ENCODE measurements at places on chromosomes 1 and 21.

DNA sequence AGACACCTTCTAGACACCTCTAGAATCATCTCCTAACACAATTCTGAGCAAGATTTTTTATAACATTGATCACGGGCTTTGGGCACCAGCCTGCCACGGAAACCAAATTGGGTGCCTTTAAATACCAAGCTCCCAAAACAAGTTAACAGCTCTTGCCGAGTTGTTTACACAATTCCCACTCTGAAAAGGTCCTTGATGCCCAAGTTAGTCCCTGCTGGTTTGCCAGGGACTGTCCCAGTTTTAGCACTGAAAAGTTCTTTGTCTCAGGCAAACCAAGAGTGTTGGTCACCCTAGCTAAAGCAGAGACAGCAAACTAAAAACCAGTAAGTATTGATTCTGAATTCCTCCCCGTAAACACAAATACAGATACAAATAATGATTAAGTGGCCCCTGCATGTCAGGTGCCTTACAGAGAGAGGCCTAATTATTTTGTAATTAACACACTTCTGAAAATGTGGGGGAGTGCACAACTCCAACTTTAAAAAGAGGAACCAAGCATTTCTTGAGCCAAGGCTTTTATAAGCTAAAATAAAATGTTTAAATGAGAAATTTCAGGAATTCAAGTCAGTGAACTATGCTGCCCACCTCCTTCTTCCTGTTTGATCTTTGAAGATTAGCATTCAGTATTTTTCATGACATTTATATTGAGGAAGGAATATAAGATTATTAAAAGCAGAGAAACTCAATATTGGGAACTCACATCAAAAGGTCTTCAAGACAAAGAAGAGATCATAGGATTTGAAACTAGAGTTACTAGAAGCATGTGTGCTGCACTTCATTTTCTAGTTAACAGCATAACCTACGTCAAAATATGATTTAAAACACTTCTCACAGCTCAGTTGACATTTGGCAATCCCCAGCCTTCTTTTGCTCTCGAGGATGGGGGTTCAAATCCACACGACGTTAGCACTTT, 9.0 kb upstream of the UBE2U start:
- DNase-seq, result no peak

- DNase-seq, result no peak
These were observed 4.6 kb upstream of the LHX8 start for GRCh38 chr1:75129660-75129982.

DNA sequence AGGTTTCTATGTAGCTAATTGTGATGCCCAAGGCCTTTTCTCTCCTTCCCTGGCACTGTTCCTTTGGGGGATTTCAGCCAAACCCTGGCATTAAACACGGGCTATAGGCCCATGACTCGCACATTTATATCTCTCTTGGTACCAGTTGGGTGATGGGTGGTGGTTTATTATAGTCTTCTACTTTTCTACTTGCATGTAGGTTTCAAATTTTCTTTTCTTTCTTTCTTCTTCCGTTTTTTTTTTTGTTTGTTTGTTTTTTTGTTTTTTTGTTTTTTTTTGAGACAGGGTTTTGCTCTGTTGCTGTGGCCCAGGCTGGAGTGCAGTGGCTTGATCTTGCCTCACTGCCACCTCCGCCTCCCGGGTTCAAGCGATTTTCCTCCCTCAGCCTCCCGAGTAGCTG, 1.1 kb downstream of the IL10RB start:
- DNase-seq, result peak; percentile 19

DNA sequence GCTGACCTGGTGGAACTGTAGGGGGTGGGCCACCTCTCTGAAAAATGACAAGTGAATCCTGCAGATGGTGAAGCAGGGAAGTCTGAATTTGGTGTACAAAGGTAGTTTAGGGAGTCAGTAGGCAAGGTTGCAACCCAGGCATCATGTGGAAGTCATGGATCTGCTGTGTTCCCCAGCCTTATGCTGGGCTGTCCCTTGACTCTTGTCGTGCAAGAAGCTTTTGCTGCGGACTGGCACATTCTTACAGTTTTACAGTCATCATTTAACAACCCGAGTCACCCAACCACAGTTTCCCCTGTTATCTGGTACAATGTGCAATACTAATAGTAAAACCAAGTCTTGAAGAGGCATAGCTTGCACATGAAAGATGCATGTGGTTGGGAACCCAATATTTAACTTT, 13.2 kb downstream of the RHOU start:
- DNase-seq, result no peak

DNA sequence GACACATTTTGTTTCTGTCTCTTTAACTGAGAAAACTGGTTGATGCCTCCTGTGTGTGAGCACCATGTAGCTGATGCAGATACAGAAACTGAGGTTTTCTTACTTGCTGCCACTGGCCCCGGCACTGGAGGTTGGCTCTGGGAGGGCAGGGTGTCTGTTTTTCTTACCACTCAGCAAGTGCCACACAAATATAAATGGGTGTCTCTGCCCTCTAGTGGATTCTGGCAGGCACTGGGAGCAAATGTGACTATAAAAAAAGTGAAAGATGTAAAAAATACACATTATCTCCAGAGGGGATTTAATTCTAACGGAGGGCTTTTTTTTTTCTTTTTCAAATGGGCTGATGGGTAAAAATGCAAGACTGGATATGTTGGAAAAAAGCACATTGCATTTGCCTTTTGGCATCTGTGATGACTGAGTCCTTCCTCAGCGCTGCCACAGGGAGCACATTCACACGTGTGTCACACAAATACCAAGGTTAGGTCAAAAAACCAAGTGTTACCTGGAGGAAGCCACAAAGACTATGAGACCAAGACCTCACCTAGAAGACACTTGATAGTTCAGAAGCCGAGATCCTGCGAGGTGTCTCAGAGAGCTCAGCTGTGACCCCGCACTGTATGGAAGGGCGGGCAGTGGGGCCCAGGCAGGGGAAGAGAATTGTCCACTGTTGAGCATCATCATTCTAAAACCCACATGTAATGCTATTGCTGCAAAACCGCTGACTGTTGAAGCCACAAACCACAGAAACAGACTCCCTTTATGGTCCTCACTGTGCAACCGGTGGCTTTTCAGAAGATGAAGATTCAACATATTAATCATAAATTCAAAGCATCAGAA, 18.9 kb downstream of the PGBD2 start:
- peak; percentile 63 for DNase-seq

DNA sequence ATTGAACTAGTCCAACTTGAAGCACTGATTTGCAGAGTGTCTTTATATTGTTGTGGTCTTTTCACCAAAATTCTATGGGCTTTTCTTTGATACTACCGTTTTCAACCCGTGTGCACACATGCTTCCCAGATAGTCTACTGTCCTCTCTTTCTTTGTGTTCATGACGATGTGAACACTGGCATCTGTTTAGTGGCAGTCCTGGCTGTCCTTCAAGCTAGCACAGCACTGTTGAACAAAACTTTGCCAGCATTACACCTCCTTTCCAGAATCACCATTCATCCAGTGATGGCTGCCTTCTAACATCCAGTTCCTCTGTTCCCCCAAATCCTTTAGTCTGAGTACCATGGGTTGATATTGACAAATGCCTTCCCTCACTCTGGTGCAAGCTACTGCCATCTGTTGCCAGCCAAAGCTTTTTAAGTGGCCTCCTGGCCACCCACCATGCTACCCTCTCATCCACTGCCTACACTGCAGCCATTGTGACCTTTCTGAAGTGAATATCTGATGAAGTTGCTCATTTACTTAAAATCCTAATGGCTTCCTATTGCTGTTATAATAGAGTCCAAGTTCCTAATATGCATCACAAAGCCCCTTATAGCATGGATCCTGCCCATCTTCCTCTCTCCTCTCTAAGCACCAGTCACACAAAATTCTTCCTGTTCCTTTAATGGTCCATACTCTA, 94.3 kb downstream of the NIBAN1 start:
- DNase-seq, result no peak

DNA sequence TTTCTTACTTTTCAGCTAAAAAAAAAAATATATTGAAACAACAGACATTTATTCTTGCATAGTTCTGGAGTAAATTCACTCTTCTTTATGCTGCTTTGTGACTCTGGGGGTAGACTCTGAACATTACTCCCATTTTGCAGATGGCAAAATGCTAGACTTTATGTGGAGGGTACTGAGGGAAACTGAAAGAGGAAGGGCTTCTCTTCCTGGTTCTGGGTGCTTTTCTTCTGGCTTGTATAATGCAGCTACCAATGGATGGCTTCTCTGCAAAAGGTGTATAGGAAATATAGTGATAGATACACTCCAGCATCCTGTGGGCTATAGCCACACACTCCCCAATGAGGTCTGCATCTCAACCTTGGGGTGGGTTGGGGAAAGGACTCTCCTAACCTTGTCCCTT, 19.7 kb upstream of the ZBTB40 start:
- no peak for DNase-seq

DNA sequence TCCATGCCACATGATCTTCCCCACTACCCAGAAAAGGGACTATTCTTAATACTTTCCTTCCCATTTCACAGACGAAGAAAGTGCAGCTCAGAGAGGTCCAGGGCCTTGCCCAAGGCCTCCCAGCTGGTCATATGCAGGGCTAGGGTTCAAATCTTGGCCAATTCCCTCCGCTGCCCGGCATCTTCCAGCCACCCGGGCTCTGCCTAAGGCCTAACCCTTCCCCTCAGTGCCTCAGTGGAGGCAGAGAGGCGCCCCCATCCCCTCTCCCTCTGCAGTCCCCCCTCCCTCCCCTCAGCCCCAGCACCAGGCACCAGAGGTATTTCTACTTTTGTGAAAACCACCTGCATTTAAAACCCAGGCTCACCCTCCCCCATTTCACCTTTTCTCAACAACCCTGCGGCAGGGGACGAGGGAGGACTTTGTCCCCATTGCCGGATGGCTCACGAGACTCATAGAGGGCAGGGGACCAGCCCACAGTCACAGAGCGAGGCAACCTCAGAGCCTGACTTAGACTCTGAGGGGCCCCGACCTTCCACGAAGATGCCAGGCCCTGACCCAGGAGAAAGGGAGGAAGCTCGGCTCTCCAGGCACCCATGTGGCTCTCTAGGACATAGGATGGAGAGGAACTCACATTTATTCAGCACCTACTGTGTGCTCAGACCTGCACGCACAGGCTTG, 12.3 kb downstream of the LAPTM5 start:
- no peak for DNase-seq

DNA sequence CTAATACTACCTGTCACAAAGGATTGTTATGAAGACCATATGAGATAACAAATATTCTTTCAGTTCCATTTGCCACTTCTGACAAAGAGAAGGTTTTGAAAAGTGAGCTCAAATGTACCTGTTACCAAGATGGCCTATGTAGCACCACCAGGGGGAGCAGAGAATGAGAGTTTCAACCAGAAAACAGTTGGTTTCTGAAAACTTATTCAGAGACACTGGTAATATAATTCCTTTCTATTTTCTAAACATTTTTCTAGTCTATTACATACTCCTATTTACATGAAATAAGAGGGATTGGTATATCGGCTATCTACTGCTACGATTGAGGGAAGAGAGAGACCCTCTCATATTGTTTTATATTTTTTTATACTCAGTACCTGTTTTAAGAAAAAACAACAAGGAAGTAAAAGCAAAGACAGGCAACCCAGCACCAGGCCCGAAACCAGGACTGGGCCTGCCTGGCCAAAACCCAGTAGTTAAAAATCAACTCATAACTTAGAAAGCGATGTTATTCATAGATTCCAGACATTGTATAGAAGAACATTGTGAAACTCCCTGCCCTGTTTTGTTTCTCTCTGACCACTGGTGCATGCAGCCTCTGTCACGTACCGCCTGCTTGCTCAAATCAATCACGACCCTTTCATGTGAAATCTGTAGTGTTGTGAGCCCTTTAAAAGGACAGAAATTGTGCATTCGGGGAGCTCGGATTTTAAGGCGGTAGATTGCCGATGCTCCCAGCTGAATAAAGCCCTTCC, 48.3 kb downstream of the IL23R start:
- peak; percentile 63 for DNase-seq

DNA sequence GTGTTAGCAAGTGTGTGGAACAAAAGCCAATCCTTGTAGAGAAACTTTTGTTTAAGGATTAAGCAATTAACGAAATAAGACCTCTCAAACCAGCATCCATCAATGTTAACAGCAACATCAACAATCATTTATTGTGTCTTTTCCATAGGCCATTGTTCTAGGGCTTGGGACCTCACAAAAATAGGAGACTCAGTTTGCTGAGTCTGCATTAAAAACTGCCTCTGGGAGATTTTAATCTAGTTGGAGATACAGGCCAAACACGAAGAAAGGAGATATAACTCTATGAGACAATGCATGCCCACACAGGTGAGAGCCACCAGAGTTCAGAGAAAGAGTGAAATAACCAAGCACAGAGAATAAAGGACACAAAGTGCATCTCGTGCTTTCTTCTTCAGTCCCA, 14.4 kb upstream of the SELP start:
- DNase-seq, result no peak

GRCh38 chr1:205455581-205456382, at the start of gene BLACAT1:
TSS of gene BLACAT1 (minus strand) at chr1:205456045.
- DNase-seq, result no peak

DNA sequence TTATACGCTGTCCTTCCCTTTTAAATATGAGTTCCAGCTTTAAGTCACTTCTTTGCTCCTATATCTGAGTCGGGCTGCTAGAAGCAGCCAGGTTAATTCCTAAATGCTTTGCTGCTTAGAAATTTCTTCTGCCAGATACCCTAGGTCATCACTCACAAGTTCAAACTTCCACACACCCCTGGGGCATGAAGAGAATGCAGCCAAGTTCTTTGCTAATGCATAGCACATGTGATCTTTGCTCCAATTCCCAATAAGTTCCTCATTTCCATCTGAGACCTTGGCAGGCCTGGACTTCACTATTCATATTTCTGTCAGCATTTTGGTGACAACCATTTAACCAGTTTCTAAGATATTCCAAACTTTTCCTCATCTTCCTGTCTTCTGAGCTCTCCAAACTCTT, 14.5 kb upstream of the APP start:
- DNase-seq, result no peak

DNA sequence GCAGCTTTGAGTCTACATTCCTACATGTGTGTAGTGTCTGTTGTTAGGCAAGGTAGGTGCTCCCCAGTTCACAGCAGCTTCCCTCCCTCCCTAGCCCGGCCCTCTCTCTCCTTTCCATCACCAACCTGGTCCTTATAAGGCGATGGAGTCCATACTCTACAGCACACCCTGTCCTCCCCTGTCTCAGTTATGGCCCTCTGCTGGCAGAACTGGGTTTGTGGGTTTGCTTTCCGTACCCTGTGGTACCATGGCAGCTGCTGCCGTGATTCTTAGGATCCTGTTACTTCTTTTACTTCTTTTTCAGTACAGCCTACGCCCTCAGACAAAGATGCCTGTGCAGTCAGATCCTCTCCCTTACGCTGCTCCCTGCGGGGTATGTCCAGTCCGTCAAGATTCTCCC, 31.7 kb downstream of the AK5 start:
- peak; percentile 3 for DNase-seq

DNA sequence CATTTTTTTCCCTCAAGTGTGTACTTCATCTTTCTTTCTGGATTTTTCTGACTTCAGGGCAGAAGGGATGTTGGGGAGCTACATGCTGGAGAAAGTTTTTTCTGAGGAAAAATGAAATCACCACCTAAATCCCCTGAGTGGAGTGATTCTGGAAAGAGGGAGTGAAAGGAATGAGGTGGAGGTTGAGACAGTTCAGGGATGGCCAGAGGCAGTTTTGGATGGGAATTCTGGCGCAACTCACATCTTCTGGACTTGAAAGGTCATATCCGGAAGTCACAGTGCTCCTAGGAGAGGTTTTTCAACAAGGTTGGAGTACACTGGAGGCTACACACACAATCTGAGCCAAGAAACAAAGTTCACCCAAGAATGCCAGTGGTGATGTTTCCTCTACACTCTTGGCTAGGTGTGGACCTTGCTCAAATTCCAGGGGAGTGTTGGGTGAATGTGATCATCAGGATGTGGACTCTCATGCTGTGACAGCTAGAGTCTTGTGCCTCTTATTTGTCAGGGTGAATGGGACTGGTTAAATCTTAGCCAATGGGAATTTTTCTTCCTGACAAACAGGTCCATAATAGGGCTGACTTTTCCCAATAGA, 161.5 kb downstream of the HLX start:
- DNase-seq, result peak; percentile 17

Data from adipocyte (in vitro differentiated cells).